ENCODE measurements at places on chromosomes 11 and 22.

GRCh38 chr11:34823639-34824038 lies 92.5 kb downstream of the APIP start:
- DNase-seq, result no peak

GRCh38 chr11:65975771-65976170 lies 14.2 kb downstream of the SART1 start:
- no peak for DNase-seq

GRCh38 chr22:17422736-17423343 lies 53.6 kb downstream of the CECR2 start:
- no peak for DNase-seq

DNA sequence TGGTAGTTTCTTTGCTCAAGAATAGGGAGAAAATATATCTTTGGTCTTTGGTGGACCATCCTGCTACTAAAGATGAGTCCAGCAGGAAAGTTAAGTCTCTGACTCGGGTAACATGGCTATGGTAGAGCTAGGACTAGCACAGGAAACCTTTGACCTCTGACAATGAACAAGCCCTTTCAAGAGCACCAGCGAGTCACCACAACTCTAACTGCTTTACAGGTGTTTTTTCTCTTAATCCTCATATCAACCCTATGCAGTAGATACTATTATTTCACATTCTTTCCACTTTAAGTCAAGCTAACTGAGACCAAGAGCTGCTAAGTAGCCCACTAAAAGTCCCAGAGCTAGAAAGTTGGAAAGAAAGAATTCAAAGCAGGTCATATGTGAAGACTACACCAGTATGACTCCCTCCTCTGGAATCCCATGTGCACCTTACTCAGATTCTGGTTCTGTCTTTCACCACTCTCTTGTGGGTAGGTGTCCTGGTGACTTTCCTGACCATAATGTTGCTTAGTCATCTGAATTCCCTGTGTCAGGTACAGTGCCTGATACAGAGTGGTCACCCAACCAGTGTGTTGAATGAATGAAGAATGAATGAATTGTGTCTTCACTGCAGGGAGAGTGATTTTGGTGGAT lies 53.8 kb upstream of the ME3 start:
- DNase-seq, result no peak
